Upper lobe of right lung (tissue), 1 donor: ENCODE measurements at places on chromosomes 3 and 15. TPM values are rescaled to one million over a fixed set of nuclear protein-coding genes. Genes with fewer than 3 reads are reported as not detected.
A peak's percentile ranks its signal among the peaks of the same experiment; 100 is the strongest.

DNA sequence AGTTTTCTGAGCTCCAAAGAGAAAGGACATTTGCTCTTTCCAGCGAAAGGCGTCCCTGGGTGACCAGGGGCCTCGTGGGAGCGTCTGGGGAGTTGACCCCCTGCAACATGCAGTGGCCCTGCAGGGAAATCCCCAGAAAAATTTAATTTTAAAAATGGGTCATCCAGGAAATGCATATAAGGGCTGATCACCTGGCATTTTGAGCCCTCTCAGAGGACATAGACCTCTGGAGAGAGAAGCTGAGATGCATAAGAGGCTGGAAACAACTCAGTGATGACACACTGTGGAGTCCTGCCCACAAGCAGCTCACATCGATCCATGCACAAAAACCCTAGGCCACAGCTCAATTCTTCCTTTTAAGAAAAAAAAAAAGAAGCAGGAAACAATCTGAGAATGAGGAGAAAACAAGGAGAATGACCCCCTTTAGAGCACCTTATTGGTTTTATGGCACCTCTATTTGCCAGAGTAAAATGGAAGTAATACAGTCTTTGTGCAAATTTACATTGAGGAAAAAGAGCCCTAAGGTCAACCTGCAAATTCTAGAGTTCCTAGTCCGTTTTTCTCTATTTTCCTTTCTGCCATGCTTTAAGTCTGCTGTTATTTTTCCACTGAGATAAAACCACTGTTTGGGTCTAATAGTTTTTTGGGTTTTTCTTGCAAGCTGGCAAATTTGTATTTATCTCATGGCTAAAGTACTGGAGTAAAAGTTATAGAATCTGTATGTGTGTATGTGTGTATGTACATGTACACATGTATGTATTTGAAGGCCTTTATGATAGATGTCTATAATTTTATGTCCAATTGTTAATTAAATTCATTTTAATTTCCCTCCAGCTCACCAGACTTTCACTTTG lies 6.9 kb upstream of the BDH1 start:
- no peaks in the 10 kb centered on the region for H3K4me1 ChIP-seq
- no peaks in the 10 kb centered on the region for H3K36me3 ChIP-seq
- H3K27ac ChIP-seq = no peak overlapping the region
- no peak for DNase-seq

DNA sequence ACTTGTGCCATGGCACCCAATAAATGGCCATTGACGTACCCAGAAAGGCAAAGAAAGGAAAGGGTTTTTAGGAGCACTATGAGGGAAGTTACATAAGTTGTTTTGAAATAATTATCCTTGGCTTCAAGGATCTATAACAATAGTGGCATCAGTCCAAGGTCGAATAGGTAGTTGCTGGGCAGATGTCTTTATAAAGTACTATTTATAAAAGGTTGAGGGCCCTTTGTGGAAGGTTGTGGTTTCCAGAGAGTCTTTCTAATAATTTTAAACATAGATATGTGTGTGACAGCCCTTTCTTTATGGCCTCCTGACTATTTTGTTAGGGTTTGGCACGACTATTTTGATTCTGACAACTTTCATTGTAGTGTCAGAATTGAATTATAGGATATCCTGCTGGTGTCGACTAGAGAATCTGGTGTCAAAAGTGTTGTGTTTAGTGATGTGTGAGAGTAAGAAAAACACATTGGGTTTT lies 260.5 kb downstream of the PYDC2 start:
- H3K27ac ChIP-seq = no peak overlapping the region
- H3K36me3 ChIP-seq = no peaks in the 10 kb centered on the region
- no peaks in the 10 kb centered on the region for H3K4me1 ChIP-seq
- DNase-seq = no peak
- H3K4me3 ChIP-seq = no peak overlapping the region

DNA sequence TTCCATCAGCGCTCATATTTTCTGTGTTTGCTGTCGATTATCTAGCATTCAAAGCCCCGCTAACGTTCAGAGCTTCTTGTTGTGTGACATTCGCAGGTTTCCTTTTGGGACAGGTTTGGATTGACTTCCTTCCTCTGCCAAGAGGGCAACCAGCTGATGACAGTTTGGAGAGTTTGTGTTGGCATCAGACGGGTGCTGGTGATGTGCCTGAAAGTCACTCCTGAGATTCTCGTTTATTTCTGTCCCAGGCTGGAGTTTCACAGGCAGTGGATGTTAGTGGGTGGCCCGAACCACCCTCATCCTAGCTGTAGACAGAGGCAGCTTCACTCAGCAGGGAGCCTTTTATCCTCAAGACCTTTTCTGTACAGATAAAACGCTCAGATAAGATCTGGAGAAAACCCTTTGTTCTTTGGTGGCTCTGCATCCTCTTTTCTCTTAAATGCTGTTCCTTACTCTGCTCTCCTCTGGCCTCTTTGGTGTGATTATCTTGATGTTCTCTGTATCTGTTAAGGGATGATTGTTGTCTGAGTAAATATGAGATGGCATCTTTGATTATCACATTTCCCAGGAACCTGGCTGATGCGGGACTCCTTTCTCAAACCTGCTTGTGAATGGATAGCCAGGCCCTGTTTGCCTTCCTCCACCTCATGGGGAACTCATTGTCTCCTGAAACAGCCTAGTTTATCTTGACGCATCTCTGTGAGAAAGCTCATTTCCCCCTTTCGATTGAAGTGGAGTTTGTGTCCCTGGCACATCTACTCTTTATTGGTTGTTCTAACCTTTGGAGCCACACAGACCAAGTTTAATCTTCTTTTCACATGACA lies 35.9 kb downstream of the CGNL1 start:
- no peak for DNase-seq
- no peak overlapping the region for H3K4me3 ChIP-seq
- H3K27ac ChIP-seq = no peak overlapping the region
- H3K27me3 ChIP-seq = no peaks in the 10 kb centered on the region

DNA sequence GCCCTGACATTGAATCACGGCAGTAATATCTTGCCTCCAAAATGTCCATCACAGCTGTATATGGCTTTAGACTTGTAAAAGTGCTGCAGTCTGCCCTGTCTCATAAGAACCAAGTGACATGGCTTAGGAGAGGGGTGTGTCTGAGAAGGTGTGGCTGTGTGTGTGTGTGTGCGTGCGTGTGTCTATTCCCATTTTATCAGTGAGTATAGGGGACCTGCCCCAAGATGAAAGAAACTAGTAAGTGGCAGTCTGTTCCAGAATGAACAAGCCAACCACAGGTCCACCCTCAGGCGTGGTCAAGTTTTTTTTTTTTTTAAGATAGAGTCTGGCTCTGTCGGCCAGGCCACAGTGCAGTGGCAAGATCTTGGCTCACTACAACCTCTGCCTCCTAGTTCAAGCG lies 5.6 kb upstream of the RHOV start:
- no peak overlapping the region for H3K27ac ChIP-seq
- no peaks in the 10 kb centered on the region for H3K4me1 ChIP-seq
- H3K27me3 ChIP-seq = no peaks in the 10 kb centered on the region

DNA sequence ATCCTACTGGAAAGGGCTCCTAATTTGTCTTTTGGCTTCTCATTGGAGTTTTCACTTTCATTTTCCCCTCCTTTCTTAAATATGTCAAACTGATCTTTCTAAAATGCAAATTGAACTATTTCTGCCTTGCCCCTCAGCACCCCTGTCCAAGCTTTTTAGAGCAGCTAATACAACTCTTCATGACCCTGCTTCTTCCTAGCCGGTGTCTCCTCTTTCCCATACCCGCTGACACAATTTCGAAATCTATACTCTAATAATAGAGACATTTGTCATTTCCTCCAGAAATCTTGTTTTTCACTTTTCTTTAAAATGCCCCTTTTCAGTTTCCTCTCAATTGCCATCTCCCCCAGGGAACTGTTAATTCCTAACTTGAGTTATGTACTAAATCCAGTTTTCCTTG lies 2.9 kb upstream of the EPHA3 start:
- peaks cover 7% of the 10 kb centered on the region for H3K4me1 ChIP-seq
- no peak overlapping the region for H3K27ac ChIP-seq
- H3K4me3 ChIP-seq = no peak overlapping the region
- H3K27me3 ChIP-seq = peaks cover 38% of the 10 kb centered on the region
- no peak for DNase-seq

- no peaks in the 10 kb centered on the region for H3K36me3 ChIP-seq
These were observed 193.5 kb upstream of the SLITRK3 start for GRCh38 chr3:165389653-165390052.

- no peak for DNase-seq
- H3K27ac ChIP-seq = no peak overlapping the region
- H3K4me1 ChIP-seq = no peaks in the 10 kb centered on the region
- no peaks in the 10 kb centered on the region for H3K36me3 ChIP-seq
- no peaks in the 10 kb centered on the region for H3K27me3 ChIP-seq
- no peak overlapping the region for H3K4me3 ChIP-seq
These were observed 45.2 kb downstream of the GASK1A start for GRCh38 chr3:43024181-43024885.

- H3K36me3 ChIP-seq = no peaks in the 10 kb centered on the region
These were observed 4.5 kb downstream of the OR5K2 start for GRCh38 chr3:98501863-98502576.

Gene HYAL1
- total RNA-seq = 78.8 TPM

DNA sequence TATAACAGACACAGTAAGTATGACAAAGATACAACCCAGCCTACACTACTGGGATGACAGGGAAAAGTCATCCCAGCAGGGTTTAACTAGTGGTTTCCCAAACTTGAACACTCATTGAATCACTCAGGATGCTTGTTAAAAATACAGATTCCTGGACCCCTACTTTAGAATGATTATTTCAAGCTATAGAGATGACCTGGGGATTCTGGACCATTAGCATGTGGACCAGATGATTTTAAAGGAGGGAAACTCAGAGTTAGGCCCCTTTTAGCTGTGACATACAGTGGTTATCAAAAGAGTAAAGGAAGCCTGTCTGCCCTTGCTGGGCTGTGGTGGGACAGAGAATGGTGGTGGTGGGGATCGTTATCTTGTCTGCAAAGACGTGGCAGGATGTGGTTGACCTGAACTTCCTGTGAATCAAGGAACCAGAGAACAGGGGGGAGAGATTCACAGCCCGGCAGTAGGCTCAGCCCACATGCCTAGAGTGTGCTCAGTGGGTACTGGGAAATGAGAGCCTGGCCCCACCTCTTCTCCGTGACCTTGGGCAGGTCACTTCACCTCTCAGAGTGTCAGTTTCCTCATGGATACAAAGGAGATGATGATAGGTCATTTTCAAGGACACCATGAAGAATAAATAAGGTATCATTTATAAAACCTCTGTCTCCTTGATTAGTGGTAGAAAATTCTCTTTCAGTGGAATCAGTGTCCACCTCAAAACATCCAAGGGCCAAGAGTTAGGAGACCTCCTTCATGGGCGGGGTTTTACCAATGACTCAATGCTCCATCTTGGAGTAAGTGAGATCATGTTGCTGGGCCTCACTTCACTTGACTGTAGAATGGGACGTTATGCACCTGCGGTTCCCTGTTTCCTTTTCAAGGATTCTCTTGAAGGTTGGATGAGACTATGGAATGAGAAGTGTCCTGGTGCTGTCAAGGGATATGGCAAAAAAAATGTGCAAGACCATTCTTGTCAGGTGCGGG lies 306.5 kb downstream of the RPLP1 start:
- peaks cover 33% of the 10 kb centered on the region for H3K4me1 ChIP-seq
- no peaks in the 10 kb centered on the region for H3K36me3 ChIP-seq
- H3K27me3 ChIP-seq = no peaks in the 10 kb centered on the region
- H3K27ac ChIP-seq = peak overlapping the region; percentile 65
- no peak overlapping the region for H3K4me3 ChIP-seq

DNA sequence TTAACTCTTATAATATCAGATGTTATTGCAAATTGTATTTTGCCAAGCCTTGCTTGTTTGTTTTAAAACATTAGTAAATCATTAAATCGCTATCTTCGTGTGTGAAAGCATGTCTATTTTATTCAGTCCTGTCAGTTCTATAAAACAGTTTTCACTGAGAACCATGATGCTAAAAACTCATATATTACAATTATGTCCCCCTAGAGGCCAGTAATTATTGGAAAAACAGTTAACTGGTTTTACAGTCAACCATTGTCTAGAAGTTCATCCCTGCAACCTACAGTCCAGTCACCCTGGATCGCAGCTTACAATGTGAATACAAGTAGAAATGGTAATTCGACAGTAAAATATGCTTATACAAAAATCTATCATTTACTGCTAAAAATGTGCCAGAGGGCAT lies 311.5 kb upstream of the ROBO2 start:
- H3K27me3 ChIP-seq = no peaks in the 10 kb centered on the region
- H3K36me3 ChIP-seq = no peaks in the 10 kb centered on the region
- no peak overlapping the region for H3K27ac ChIP-seq
- H3K4me3 ChIP-seq = no peak overlapping the region
- no peaks in the 10 kb centered on the region for H3K4me1 ChIP-seq
- no peak for DNase-seq

Gene LXN
- total RNA-seq = 20.9 TPM

GRCh38 chr3:141792495-141792894 lies 29.3 kb downstream of the GRK7 start:
- no peak overlapping the region for H3K27ac ChIP-seq
- H3K27me3 ChIP-seq = no peaks in the 10 kb centered on the region
- no peaks in the 10 kb centered on the region for H3K36me3 ChIP-seq
- H3K4me3 ChIP-seq = no peak overlapping the region
- no peak for DNase-seq
- peaks cover 14% of the 10 kb centered on the region for H3K4me1 ChIP-seq

GRCh38 chr3:136075811-136076210 lies 110.3 kb downstream of the PPP2R3A start:
- no peak overlapping the region for H3K27ac ChIP-seq
- H3K36me3 ChIP-seq = no peaks in the 10 kb centered on the region
- no peaks in the 10 kb centered on the region for H3K27me3 ChIP-seq
- H3K4me3 ChIP-seq = no peak overlapping the region

- no peak overlapping the region for H3K27ac ChIP-seq
- DNase-seq = no peak
- no peaks in the 10 kb centered on the region for H3K36me3 ChIP-seq
- H3K4me1 ChIP-seq = no peaks in the 10 kb centered on the region
These were observed 207.9 kb upstream of the SLC2A2 start for GRCh38 chr3:171234298-171235010.

Gene EEFSEC
- total RNA-seq = 15.3 TPM

DNA sequence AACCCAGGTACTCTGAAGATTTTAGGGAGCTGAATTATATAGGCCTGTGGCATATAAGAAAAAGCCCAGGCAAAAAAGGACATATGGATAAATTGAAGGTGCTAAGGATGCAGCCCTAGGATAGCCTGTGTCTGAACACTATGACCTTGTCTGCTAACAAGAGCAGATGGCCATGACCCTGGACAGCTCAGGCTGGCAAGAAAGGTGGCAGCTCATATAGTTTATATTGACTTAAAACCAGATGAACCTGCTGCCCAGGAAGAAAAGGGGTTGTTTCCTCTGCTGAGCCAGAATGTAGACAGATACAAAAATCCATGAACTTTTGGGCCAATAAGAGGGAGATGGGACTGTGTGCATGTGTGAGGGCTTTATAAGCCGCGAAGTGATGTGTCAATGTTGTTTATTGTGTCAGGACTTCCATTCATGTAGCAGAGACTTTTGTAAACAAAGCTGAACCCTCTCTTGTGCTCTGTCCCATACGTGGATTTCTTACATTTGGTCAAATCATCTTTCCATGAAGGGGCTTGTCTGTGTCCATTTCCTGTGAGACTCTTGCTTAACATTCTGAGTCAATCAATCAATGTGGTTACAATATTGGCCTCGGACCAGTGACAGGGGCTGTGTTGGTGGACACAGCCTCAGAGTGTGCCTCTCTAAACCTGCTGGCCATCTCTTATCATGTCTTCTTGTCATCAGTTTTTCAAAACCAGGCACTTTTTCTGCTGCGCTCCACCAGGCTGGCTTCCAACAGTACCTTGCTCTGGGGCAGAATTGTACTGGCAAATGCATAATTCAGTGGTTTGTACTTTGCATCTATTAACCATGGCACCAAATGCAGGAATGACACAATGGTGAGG lies 321.2 kb downstream of the WDR72 start:
- no peaks in the 10 kb centered on the region for H3K27me3 ChIP-seq
- H3K4me3 ChIP-seq = no peak overlapping the region
- H3K27ac ChIP-seq = no peak overlapping the region
- H3K36me3 ChIP-seq = no peaks in the 10 kb centered on the region
- no peak for DNase-seq

Gene ROBO2
- total RNA-seq = 27.1 TPM

Gene CCDC12
- total RNA-seq = 42.1 TPM
